ENCODE measurements at places on chromosomes 3 and 15. TPM values are rescaled to one million over a fixed set of nuclear protein-coding genes. Genes with fewer than 3 reads are reported as not detected.
A peak's percentile ranks its signal among the peaks of the same experiment; 100 is the strongest.

Gene CHRD
- not detected for total RNA-seq

Gene MORC1
- not detected for total RNA-seq

Gene RTP3
- not detected for total RNA-seq

Gene GRM7
- not detected for total RNA-seq

Gene NCEH1
- total RNA-seq: 3.5 TPM

Gene ASB14
- total RNA-seq: not detected

Gene TM4SF18
- total RNA-seq: not detected

Gene TMEM40
- total RNA-seq: not detected

Gene CMTM8
- 16.0 TPM for total RNA-seq

Gene SPATA12
- total RNA-seq: not detected

Gene MKRN2OS
- not detected for total RNA-seq

Gene TMC3
- not detected for total RNA-seq

Gene GPR15
- 0.25 TPM for total RNA-seq

GRCh38 chr3:155335724-155336354 is 42.4 kb upstream of the STRIT1 start:
- H3K4me3 ChIP-seq: no peak overlapping the region
- H3K27me3 ChIP-seq: no peaks in the 10 kb centered on the region
- H3K4me1 ChIP-seq: peaks cover 7% of the 10 kb centered on the region
- DNase-seq: no peak
- no peaks in the 10 kb centered on the region for H3K36me3 ChIP-seq

GRCh38 chr15:23518104-23518503 is 47.4 kb upstream of the MKRN3 start:
- peaks cover 5% of the 10 kb centered on the region for H3K27me3 ChIP-seq
- no peaks in the 10 kb centered on the region for H3K36me3 ChIP-seq
- H3K27ac ChIP-seq: no peak overlapping the region
- H3K4me1 ChIP-seq: no peaks in the 10 kb centered on the region
- no peak overlapping the region for H3K4me3 ChIP-seq

- no peaks in the 10 kb centered on the region for H3K36me3 ChIP-seq
- H3K4me1 ChIP-seq: no peaks in the 10 kb centered on the region
These were observed 157.8 kb downstream of the PDCD6IP start for GRCh38 chr3:33956206-33956605.

GRCh38 chr3:184040010-184040409 is 8.5 kb downstream of the HTR3D start:
- no peak overlapping the region for H3K4me3 ChIP-seq
- H3K4me1 ChIP-seq: no peaks in the 10 kb centered on the region
- H3K27me3 ChIP-seq: no peaks in the 10 kb centered on the region
- H3K36me3 ChIP-seq: no peaks in the 10 kb centered on the region

- no peak overlapping the region for H3K4me3 ChIP-seq
- no peak overlapping the region for H3K27ac ChIP-seq
- no peaks in the 10 kb centered on the region for H3K27me3 ChIP-seq
- DNase-seq: no peak
- no peaks in the 10 kb centered on the region for H3K36me3 ChIP-seq
- H3K4me1 ChIP-seq: no peaks in the 10 kb centered on the region
These were observed 126.7 kb upstream of the SPATA16 start for GRCh38 chr3:173267716-173268115.

DNA sequence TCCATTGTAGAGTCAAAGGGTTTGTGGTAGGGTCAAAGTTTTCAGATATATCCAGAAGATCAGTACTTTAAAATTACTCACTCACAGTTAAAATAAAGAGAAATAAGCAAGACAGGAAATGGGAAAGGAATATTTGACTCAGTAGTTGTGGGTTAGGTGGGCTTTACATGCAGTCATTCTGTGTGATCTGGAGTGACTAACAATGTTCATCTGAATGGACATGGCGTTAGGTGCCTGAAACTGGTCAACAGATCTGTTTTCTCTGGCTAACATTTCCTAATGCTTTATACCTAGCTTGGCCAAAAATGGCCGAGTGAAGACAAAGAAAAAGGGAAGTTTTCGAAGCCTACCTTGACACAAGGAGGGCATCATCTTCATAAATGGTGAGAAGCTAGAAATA is 133.4 kb upstream of the SATB1 start:
- H3K27me3 ChIP-seq: no peaks in the 10 kb centered on the region
- peaks cover 7% of the 10 kb centered on the region for H3K36me3 ChIP-seq
- DNase-seq: no peak
- H3K4me1 ChIP-seq: peaks cover 66% of the 10 kb centered on the region
- no peak overlapping the region for H3K4me3 ChIP-seq
- H3K27ac ChIP-seq: peak overlapping the region; percentile 88

- DNase-seq: peak; percentile 14
- no peak overlapping the region for H3K4me3 ChIP-seq
- peaks cover 6% of the 10 kb centered on the region for H3K27me3 ChIP-seq
- H3K27ac ChIP-seq: no peak overlapping the region
- no peaks in the 10 kb centered on the region for H3K4me1 ChIP-seq
These were observed 289.8 kb upstream of the ROPN1 start for GRCh38 chr3:124281453-124282316.

DNA sequence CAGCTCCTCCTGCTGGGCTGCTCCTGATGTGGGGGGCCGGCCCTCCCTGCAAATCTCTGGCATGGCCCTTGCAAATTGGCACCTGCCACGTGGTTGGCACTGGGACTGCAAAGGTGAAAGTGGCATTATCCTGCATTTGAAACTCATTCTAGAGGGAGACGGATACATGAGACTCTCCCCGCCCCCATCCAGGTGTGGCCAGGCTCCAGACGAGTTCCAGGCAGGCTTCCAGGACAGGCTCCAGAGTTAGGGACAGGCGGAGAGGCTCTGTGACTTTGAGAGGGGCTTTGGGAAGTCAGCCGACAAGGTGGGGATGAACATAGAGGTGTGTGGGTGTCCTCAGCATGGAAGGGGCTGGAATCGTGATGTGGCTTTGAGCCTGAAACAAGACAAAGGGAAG is 178.5 kb downstream of the APBA2 start:
- peaks cover 10% of the 10 kb centered on the region for H3K36me3 ChIP-seq
- H3K27me3 ChIP-seq: no peaks in the 10 kb centered on the region
- no peak for DNase-seq
- H3K4me1 ChIP-seq: peaks cover 29% of the 10 kb centered on the region
- no peak overlapping the region for H3K27ac ChIP-seq
- no peak overlapping the region for H3K4me3 ChIP-seq

DNA sequence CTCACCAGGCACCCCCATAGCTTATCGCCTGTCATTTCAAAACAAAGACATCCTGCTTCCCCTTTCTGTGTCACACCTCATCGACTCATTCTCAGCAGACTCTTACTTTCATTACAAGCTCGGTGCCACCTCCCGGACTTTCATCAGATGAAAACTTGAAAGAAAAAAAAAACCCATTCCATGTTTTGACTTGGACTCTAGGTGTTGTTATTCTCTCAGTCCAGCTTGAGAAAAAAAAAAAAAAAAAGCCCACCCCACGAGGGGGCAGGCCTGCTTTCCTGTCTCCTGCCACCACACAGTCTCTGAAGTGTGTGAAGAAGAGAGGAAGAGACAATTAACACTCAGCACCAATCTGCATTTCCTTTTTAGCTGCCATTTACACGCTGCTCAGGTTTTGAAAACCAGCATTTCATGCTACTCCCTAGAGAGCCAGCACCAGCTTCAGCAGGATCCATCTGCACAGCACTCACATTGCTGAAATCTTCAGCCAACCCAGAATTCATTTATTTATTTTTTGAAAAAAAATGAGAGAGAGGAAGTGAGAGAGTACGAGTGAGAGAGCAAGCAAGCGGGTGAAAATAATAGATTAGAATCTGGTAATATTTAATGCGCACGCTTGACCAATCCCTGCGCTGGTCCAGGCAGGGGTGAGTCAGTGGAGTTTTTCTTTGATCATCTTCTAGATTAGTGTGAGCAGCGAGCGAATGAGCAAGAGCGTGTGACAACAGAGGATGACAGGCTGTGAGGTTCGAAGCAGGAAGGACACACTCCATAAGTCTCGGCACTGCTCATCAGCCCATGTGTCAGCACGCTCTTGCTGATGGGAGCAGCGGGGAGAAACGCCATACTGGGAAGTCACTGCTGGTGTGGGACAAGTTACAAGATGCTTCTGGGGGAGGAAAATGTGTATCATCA is 23.5 kb downstream of the ZNF80 start:
- no peak overlapping the region for H3K27ac ChIP-seq
- DNase-seq: peak; percentile 88
- H3K4me1 ChIP-seq: peaks cover 8% of the 10 kb centered on the region
- H3K36me3 ChIP-seq: peaks cover 8% of the 10 kb centered on the region

- DNase-seq: no peak
- H3K4me3 ChIP-seq: no peak overlapping the region
- no peak overlapping the region for H3K27ac ChIP-seq
- H3K27me3 ChIP-seq: peaks cover 3% of the 10 kb centered on the region
- H3K4me1 ChIP-seq: peaks cover 2% of the 10 kb centered on the region
These were observed 75.6 kb upstream of the POU1F1 start for GRCh38 chr3:87351937-87352336.

- H3K27ac ChIP-seq: peak overlapping the region; percentile 14
- peaks cover 35% of the 10 kb centered on the region for H3K4me1 ChIP-seq
- no peaks in the 10 kb centered on the region for H3K36me3 ChIP-seq
- no peaks in the 10 kb centered on the region for H3K27me3 ChIP-seq
- peak; percentile 88 for DNase-seq
These were observed 5.1 kb upstream of the SEMA7A start for GRCh38 chr15:74438721-74439316.

DNA sequence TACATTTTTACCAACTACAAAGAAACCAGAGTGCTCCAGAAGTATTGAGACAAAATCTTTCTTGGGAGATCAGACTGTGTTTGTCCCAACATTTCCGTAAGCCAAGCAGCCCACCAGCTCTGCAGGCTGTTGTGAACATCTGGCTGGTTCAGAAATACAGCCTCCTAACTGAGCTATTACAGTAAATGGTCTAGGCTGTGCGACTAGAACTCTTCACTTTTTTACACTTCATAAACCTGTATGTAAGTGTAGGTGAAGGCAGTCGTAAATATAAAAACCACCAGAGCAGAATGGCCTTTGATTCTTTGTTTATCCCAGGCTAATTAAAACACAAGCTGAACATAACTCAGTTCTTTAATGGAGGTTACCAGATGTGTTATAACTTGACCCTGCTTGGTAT is 235.3 kb downstream of the ARRDC4 start:
- peaks cover 4% of the 10 kb centered on the region for H3K27me3 ChIP-seq
- no peaks in the 10 kb centered on the region for H3K36me3 ChIP-seq
- no peak for DNase-seq
- no peaks in the 10 kb centered on the region for H3K4me1 ChIP-seq
- no peak overlapping the region for H3K27ac ChIP-seq
- no peak overlapping the region for H3K4me3 ChIP-seq

DNA sequence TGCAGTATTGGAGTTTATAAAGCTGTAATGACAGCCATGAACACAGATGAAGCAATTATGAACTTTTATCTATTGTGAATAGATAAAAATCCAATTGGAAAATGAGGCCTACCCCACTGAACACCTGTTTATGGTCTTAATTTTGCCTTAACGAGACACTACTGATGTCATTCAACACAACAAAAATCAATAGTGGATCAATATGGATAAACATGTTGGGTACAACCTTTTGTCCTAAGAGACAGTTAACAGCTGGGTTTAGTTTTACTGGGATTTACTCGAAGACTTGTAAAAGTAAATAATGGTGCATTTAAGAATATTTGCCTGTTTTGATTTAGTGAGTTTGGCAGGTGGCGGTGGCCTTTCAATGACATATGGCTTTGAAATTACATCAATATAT is 217.8 kb downstream of the NR1D2 start:
- H3K27ac ChIP-seq: no peak overlapping the region
- peaks cover 12% of the 10 kb centered on the region for H3K27me3 ChIP-seq
- peaks cover 3% of the 10 kb centered on the region for H3K4me1 ChIP-seq
- no peak overlapping the region for H3K4me3 ChIP-seq
- no peaks in the 10 kb centered on the region for H3K36me3 ChIP-seq
- DNase-seq: no peak

GRCh38 chr3:73484656-73485248 is 140.0 kb downstream of the PDZRN3 start:
- no peak overlapping the region for H3K4me3 ChIP-seq
- H3K27me3 ChIP-seq: peaks cover 23% of the 10 kb centered on the region
- H3K36me3 ChIP-seq: no peaks in the 10 kb centered on the region
- peaks cover 4% of the 10 kb centered on the region for H3K4me1 ChIP-seq
- DNase-seq: no peak
- no peak overlapping the region for H3K27ac ChIP-seq

- no peak overlapping the region for H3K4me3 ChIP-seq
- H3K36me3 ChIP-seq: no peaks in the 10 kb centered on the region
- H3K4me1 ChIP-seq: no peaks in the 10 kb centered on the region
- DNase-seq: no peak
These were observed 35.6 kb upstream of the KCNMB2 start for GRCh38 chr3:178500631-178501030.

DNA sequence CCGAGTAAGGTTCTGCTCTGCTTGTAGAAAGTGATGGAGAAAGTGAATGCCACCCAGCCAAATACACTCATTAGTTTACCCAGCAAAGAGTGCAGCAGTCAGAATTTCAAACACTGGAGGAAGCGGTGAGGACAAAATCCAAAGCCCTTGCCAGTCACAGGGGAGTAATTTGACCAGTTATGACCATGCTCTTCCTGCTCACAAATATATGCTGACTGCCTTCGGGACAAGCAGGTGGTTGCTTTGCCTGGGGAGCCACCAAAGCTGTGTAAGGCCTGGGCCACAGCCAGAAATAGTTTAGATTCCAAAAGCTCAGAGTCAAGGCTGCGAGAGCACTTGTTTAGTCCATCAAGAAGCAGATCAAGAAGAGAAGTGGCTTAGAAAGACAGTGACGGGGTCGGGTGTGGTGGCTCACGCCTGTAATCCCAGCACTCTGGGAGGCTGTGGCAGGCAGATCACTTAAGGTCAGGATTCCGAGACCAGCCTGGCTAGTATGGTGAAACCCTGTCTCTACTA is 51.0 kb upstream of the ATP13A3 start:
- H3K4me3 ChIP-seq: no peak overlapping the region
- no peak for DNase-seq
- no peaks in the 10 kb centered on the region for H3K27me3 ChIP-seq

DNA sequence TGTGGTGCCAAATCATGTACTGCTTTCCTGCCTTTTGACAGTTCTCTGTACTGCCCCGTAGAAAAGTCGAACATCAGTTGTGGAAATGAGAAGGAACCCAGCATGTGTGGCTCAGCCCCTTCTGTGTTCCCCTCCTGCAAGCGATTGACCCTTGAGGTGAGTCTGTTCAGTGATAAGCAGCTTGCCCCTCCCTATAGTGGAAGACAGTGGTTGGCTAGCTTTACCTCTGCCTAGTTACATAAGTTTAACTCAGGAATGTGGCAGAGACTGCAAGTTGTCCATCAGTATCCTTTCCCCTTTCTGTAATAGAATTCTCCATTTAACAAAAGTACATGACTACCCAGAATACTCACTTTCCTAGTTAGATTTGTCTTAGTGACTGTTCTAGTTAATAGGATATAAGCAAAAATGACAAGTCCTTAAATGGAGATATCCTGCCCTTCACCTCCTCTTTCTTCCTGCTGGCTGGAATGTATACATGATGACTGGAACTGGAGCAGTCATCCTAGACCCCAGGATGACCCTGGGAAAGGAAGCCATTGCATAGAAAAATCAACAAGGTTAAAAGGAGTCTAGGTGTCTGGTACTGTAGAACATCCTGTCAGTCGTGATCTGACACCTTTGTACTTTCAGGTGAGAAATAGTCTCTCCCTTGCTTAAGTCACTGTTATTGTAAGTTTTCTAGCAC is 10.6 kb downstream of the SETMAR start:
- no peaks in the 10 kb centered on the region for H3K27me3 ChIP-seq
- peaks cover 7% of the 10 kb centered on the region for H3K4me1 ChIP-seq
- no peak overlapping the region for H3K4me3 ChIP-seq
- no peak overlapping the region for H3K27ac ChIP-seq
- peaks cover 40% of the 10 kb centered on the region for H3K36me3 ChIP-seq
- DNase-seq: no peak

GRCh38 chr3:107464037-107464436 is 58.7 kb upstream of the BBX start:
- no peak for DNase-seq
- H3K4me3 ChIP-seq: no peak overlapping the region
- no peaks in the 10 kb centered on the region for H3K4me1 ChIP-seq
- H3K36me3 ChIP-seq: no peaks in the 10 kb centered on the region
